ENCODE measurements at places on chromosomes 7 and 10.

- no peak for DNase-seq
Measured at GRCh38 chr7:66452165-66452564, 176.5 kb upstream of the KCTD7 start.

GRCh38 chr7:16739863-16740622, 13.5 kb upstream of the TSPAN13 start:
- DNase-seq, result no peak

DNA sequence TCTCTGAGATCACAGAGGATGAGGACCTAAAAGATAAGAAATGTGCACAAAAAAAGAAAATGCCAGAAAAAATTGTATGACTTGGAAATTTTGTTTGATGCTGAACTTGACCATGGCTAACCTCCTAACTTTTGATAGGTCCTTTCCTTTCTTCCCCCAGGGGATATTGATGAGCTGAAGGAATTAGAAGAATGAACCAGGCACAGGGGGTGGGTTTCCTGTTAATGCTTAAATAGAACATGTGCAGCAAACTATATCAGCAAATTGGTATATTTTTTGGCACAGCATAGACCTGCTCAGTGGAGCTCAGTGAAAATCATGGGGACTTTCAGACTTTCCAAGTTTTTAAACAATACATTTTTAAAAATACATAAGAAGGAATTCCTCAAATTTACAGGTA, 300.7 kb downstream of the HDAC9 start:
- no peak for DNase-seq

DNA sequence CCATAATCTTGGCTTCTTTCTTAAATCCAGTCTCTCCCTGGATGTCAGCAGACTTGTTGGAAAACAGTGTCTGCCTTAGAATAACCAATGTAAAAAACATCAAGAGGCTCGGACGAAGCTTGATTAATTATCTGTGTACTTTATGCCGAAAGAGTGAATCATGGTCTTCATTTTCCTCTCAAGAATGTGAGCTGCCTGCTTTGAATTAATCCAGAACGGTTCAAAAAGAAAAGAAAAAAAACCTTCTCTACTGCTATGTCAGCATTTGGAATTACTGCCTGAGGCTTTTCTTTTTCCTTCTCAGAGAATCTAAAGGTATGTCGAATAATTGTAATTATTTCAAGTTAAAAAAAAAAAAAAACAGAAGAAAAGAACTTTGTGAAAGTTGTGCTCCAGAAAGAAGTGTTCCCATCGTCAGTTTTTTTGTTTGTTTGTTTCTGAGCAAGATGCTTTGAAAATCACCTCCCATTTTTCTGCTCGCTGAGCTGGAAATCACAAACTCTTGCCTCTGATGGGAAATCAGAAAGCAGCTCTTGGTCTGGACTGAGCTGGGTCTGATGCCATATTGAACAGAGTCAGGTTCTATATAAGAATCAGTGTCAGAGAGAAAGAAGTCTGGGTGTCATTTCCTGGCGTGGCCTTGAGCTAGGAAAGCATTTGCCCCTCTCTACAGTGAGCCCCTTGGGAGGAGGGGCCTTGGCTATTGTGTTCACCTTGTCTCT, 20.2 kb downstream of the PLPP4 start:
- DNase-seq, result no peak

DNA sequence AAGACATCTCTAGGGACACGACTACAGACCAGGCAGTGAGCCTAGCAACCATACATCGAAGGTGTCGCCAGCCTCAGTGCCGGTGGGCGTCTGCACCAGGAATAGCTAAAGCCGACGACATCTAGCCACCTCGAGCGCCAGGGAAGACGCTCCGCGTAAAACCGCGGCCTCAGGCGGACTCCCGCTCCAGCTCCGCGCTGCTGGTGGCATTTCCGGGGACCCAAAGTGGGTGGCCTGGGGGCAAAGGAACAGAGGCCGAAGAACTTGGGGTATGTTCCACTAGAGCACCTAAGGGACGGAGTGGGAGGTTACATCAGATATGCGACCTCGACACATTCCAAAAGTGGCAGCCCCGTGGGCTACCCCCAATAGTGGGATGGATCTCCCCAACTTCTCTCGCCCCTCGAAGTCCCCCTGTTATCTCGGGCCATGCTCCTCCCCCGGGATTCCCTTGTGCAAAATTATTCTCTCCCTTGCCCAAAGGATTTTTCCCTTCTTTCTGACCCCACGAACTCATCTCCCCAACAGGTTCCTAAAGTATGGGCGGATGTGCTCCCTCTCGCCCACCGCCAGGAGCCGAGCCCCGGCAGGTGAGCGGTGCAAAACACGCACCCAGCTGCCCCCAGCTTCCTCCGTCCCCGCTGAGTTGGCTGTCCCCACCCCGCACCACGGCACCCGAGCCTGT, 1.2 kb downstream of the KCNMA1 start:
- peak; percentile 40 for DNase-seq

GRCh38 chr7:40758590-40758989, 623.8 kb downstream of the SUGCT start:
- DNase-seq, result no peak

- no peak for DNase-seq
Measured at GRCh38 chr7:44247868-44248651, 47.3 kb downstream of the YKT6 start.

- no peak for DNase-seq
Measured at GRCh38 chr7:140161047-140161446, 15.7 kb downstream of the KDM7A start.

DNA sequence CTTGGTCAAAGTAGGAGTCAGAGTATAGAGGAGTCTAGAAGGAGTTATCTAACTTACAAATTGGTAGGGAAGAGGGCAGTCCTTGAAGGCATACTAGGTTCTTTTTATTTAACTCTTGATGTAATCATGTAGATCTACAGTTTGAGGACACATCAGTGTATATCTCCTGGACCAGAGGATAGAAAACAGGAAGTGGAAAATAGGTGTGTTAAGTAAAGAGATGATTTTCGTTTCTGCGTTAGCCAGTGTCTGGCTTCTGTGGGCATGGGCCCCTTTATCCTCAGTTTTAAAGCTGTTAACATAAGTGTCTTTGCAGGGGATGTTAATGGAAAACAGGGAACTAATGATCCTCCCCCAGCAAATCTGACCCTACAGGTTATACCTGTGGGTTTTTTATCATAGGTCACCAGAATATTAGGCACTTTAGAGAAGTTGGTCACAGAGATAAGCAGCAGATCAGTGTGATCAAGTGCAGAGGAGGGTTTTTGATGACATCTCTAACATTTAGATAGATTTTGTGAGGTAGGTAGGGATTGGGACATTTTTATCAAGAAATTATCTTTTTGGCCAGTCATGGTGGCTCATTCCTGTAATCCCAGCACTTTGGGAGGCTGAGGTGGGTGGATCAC, 58.6 kb upstream of the PRSS1 start:
- DNase-seq, result no peak

- no peak for DNase-seq
Measured at GRCh38 chr10:20040012-20040411, 223.8 kb downstream of the PLXDC2 start.

DNA sequence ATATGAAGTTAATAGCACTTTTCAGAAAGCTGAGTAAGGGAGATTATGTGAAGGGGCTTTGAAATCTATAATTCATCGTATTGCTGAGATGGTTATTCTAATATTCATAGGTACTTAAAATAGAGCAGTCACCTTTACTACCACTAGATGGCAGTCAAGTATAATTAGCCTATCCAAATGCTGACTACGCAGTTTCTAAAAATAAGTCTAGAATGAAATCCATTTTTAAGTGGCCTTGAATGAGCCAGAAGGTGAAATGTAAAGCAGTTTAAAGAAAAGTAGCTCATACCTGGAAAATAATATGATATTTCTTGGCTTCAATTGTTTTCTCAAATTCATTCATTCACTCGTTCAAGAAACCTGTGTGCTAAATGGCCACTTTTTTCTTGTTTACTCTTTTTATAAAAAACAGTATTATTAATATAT, 1277.1 kb downstream of the GATA3 start:
- no peak for DNase-seq

GRCh38 chr7:146720195-146720594, 603.6 kb downstream of the CNTNAP2 start:
- no peak for DNase-seq

DNA sequence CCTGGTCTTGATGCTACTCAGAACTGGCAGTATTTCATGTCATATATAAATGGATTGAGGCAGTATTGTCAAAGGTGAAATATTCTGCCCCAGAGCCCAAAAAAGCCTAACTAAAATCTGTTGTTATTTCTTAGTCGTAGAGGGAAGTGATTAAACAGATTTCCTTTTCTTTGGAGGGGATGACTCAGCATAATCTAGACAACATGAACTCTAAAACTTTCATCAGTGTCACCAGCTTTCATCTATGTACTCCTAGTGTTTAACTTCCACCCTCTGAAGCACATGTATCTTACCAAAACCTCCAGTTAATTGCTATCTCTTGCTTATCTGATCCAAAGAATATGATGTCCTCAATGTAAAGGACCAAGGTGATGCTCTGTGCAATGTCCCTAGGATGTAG, 97.1 kb upstream of the ARID5B start:
- DNase-seq, result no peak

Data from nephron progenitor cell (in vitro differentiated cells).